Epithelial cell of prostate (primary cell): ENCODE measurements at places on chromosomes 11 and 22.

GRCh38 chr11:131840545-131840944 lies 470.1 kb downstream of the NTM start:
- no peak for DNase-seq

- DNase-seq = no peak
Measured at GRCh38 chr22:42562684-42563083, 8.9 kb downstream of the SERHL2 start.

DNA sequence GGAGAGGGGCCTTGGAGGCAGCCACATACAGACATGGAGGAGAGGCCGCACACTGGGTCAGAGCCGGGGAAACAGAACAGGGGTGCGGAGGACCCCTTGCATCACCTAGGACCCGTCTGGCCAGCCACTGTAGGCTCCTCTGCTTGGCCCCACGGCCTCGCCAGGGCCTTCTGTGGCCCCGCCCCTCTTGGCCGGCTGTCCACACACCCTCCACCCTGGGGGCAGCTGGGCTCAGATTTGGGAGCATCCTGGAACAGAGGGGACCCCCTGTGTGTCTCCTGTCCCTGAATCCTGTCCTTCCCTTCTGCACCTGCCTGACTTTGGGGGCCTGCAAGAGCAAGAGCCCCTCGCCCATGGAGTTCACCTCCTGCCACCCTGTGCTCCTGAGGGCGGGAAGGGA lies 7.9 kb upstream of the TH start:
- DNase-seq = no peak

DNA sequence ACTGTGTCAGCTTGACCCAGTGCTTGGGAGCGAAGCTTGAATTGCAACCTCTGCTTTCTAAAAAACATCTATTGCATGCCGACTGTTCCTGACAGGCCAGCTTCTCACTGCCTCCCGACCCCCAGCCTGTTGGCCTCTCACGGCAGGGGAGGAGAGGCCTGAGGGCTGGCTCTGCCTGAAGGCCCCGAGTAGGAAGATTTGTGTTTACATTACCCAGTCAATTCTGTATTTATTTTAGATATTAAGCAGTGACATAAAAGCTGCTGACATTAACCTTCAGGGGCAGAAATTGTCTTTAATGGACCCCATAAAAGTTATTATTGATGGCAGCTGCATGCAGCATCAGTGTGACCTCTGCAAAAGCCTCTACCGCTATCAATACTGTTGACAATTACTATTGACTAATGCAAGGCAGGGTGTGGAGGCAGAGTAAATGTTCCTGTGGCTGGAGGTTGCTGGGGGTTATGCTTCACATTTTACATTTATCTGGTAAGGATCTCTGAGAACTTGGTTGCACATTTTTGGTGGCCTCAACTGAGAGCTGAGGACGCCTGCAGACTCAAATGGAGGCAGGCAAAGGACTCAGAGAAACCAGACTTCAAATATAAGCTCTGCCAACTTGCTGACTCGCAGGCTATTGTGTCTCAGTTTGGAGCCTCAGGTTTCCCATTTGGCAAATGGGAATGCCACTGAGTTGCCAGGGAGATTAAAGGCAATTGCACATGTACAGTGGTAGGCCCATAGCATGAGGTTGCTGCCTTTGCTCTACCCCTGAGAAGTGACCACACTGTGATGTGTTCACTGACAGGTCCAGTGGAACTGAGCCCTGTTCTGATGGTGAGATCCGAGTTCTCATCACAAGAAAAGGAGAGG lies 380.5 kb downstream of the TENM4 start:
- no peak for DNase-seq

GRCh38 chr11:487571-488021 lies 19.4 kb downstream of the RNH1 start:
- DNase-seq = no peak

DNA sequence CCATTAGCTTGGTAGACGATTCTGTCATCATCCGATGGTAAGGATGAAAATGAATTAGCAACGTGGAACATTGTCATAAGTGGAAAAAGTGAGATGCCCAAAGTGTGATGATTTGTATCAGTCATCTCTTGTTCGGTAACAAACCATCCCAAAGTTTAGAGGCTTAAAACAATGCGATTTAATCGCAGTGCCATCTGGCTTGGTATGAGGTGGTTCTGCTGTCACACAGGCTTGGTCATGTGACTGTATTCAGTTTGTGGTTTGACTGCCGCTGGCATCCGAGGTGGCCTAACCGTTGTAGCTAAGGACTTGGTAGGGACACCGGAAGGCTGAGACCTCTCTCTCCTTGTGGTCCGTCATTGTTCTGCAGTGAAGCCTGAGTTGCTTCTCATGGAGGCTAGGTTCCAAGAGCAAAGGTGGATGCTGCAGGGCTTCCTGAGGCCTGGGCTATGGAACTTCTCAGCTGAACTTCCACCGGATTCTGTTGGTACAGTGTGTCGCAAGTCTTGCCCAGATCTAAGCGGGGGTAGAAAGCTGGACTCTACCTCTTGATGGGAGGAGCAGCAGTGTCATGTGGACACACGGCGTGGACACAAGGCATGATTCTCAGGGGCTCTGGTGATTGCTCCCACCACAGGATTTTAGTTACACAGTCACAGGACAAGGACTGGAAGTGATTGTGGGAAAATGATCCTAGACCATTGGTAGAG lies 36.3 kb downstream of the BCR start:
- no peak for DNase-seq

DNA sequence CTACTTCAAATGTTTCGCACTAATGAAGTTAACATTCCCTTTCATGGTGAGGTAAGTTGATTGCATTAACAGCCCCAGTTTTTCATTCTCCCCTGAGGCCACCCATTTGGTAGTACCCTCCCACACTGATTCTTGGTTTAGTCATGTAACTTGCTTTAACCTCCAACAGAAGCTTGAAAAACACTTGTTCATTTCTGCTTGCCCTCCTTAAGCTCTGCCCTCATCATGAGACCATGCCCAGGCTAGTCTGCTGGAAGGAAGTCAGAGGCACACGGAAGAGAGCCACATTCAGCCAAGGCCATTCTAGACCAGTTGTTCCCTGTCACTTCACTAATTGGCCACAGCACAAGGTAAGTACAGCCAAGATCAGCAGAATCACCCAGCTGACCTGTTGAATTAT lies 50.7 kb upstream of the CD44 start:
- no peak for DNase-seq

DNA sequence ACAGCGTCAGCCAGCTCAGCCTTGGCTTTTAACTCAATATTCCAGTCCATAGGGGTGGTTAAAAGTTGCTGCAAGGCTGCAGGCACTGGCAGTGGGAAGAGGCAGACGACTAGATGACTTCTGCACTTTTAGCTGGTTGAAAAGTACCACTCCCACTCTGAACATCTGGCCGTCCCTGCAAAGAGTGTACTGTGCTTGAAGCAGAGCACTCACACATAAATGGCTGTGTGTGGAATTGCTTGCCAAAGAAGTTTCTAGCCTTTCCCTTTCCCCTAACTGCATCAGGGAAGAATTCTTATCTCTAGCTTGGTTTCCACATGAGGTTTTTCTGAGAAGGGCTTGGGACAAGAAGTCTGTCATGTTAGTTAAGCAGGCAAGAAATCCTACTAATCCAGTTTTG lies 5.1 kb upstream of the PHLDB1 start:
- no peak for DNase-seq

- DNase-seq = no peak
Measured at GRCh38 chr22:42132457-42132856, 1.8 kb upstream of the CYP2D6 start.

DNA sequence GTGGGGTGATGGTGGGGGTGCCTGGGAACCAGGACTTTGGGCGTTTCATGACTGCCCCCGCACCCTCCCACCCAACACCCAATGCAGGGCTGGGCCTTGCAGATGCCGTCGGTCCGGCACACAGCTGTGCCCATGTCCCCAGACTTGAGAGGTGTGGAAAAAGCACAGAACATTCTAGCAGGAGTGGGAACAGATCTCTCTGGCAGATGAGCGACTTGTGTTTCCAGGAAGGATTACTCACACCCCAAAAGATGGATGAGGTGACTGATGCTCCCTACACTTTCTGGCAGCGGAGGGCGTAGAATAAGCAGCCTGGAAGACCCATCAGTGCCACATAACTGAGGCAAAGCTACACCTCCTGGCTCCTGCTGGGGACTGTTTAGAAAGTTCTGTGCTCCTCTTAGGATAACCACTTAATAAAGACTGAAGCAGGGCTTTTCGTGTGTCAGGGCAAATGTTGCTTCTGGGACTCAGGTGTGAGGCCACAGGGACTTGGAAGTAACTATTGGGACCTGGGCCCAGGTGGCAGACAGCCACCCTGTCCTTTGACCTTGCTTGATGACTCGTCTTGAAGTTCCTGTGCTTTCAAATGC lies 24.2 kb downstream of the FBLN1 start:
- no peak for DNase-seq

- DNase-seq = no peak
Measured at GRCh38 chr11:57316017-57316416, 8.7 kb downstream of the TNKS1BP1 start.

GRCh38 chr11:11481371-11481770 lies 128.3 kb upstream of the CSNK2A3 start:
- DNase-seq = no peak

DNA sequence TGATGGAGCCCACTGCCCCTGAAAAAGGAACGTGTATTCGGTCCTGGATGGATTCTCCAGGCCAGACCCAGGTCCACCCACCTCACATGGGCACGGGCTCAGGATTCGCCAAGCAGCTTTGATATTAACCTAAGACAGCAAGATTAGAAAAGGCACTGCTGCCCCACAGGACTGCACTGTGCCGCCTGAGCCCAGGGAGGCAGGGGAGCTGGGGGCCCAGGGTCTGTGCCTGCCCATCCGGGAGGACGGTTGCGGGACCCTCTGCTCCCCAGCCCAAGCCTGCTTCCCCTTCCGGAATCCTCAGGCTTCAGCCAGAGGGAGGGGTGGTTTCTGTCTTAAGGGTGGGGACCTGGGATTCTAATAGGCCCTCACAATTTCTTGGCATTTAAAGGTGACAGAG lies 13.5 kb upstream of the VSIG10L2 start:
- DNase-seq = no peak

DNA sequence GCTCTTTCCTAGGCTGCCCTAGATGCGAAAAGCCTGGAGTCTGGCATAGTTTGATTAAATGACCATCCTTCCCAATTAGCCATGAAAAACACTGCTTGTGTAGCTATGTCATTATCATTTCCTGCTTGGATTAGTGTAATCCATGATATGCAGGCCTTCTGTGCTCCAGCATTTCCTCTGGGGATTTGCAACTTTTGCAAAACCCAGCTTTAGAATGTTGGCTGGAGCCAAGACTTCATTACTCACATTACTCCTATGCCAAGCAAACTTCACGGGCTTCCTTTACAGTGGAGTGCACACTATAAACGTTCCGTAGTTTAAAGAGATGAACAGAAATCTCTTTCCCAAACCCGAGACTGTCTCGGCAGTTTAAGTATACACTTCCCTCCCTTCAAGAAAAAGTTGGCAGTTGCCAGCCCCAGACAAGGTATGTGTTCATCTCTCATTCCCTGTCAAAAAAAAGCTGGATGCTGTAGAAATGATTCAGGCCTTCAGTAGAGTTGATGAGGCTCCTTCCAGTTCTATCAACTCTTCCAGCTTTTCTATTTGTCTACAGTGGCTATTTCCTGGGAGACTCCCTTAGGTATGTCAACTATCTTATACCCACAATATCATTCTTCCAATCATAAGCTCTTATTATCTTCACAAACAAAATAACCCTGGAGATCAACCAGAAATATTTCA lies 180.0 kb downstream of the MAML2 start:
- DNase-seq = no peak

- DNase-seq = no peak
Measured at GRCh38 chr11:76291576-76292526, 85.5 kb upstream of the WNT11 start.

DNA sequence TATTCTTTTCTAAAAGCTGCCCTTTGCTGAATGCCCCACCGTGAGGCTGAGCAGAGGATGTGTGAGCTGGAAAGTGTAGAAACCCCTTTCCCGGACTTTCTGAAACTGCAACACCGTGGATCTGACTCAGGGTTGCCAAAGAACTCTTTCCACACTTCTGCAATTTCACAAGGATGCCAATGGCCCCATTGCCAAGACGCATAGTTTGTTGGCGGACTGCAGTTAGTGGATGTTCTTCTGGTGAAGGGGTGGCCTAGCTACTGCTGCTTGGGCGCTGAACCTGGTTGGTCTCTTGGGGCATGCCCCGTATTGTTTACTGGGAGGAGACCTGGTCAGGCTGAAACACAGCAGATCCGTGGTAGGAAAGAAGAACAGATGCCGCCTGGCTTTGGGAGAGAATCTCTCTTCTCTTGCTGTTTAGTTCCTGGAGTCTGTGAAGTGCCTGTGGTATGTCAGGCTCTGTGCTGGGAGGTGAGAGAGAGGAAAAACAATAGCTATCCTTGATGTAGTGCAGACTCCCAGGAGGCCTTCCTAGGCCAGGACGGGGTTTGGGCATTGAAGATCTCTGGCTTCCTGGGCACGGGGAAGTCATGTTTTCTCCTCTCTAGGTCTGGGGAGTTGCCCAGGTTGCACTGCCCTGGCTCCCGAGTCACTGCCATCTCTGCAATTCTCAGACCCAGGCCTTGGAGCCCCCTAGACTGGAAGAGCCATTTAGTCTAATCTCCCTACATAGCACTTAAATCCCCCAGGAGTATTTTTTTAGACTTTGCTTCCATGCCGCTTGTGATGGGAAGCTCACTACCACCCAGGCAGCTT lies 26.9 kb downstream of the CD82 start:
- DNase-seq = no peak

DNA sequence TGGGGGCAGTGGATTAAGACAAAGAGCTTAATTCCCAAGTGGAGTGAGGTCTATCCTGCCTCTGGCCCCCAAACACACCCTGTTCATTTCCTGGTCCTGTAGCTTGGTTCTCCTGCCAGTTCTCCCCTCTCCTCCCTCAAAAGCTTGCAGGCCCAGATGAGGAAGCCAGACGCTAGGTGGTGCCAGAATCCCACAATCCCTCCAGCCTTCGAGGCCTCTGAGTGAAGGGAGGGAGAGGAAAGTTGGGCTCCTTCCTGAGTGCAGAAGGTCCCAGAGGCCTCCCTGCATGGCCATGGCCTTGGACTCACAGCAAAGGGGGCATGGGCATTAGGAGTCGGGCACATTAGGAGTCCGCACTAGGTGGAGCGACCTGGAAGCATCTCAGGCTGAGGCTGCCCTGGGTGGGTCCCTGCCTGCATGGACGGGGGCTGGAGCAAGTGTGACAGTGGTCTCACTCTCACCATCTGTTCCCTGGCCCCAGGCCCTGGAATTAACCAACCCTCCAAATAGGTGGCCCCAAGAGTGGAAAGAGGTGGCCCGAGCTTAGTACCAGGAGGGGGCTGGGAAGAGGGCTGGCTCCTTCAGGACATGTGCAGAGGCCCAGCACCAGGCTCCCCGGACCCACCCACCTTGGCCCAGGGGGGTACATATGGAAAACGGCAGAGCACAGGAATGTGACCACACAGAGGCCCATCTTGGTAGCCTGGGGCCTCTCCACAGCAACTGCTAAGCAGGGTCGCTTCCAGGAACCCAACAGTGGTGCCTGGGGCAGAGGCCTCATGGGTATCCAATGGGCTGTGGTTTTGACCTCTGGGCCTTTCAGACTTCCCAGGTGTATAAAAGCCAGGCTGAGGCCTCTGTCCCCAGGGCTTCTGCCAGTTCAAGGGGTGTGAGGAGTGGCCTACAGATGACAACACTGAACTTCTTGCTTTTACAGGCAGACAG lies 5.2 kb downstream of the FXYD2 start:
- no peak for DNase-seq

GRCh38 chr11:24132471-24132870 lies 364.4 kb upstream of the LUZP2 start:
- no peak for DNase-seq
